ENCODE measurements at places on chromosomes 16 and 17.
A peak's percentile ranks its signal among the peaks of the same experiment; 100 is the strongest.

- no peak for DNase-seq
Measured at GRCh38 chr17:74778960-74779359, 2.8 kb upstream of the NAT9 start.

GRCh38 chr16:78443542-78444364 is 344.3 kb downstream of the WWOX start:
- no peak for DNase-seq

DNA sequence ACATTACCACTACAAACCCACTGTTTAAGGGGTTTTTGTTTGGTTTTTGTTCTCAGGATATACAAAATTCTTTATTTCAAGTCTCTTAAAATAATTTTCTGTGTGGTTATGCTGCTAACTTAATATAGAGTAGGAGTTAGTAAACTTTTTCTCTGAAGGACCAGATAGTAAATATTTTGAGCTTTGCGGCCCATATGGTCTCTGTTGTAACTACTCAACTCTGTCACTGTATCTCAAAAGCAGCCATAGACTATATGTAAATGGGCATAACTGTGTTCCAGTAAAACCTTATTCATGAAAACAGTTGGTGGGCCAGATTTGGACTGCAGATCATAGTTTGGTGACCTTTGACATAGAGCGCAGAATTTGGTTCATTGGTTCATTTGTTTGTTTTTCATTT is 7.2 kb downstream of the TANGO6 start:
- no peak for DNase-seq

DNA sequence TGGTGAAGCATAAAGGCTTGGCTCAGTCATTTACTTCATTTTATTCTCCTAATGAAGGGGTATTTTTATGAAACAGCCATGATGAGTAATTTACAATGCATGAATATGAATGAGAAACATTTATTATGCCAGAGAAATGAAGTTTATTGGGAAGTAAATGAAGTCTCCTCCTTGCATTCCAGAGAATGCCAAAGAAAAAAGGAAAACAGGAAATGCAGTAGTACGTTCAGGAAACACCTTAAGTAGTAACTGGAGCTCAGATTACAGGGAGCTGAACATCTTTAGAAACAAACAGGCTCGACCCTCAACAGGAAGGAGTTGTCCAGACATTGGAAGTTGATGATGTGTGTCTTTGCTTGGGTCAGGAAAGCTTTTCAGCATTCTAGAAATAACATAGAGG is 4.6 kb downstream of the KRT34 start:
- DNase-seq: no peak

- DNase-seq: no peak
Measured at GRCh38 chr17:45077643-45078042, 16.5 kb downstream of the NMT1 start.

DNA sequence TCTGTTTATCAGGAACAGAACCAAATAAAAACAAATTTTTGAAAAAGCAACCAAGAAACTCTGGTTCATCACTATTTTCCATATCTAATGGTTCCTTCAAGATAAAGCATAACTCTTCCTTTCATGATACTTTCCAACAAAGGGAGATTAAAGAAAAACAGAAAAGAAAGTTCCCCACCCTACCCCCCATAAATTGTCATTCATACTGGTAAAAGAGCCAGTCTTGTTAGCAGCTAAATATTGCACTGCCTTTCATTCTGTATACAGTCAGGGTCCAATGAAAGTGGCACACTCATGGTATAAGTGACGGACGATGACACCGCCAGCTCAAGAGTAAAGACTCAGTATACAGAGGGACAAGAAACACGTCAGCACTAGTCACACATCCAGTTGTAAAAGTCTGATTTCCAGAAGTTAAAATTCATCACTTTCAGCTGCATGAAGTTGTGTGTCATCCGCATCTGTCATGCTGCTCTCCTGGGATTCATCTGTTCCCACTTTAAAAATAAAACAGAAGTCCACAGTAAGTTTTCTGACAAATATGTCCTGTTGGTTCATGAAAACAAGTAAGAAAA is 68.5 kb downstream of the CDC27 start:
- DNase-seq: no peak

- DNase-seq: peak; percentile 31
Measured at GRCh38 chr17:18141210-18141803, 32.8 kb downstream of the MYO15A start.

DNA sequence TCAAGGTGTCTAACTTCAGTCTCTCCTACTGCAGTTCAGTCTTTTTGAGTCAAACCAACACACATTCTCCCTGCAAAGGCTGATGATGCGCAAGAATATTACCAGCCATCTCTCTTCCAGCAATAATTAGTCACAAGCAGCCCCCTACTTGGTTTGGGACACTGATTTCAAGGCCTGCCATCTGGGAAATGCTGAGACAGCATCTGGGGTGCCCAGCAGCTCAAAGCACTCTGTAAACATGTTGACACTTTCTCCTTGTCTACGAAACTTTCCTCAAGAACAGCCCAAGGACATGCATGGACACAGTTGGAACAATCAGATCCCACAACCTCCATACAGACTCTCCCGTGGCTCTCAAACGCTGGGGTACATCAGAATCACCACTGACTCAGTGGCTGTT is 149.2 kb upstream of the RPL38 start:
- no peak for DNase-seq

- no peak for DNase-seq
Measured at GRCh38 chr17:61498042-61498994, 46.1 kb downstream of the TBX4 start.

DNA sequence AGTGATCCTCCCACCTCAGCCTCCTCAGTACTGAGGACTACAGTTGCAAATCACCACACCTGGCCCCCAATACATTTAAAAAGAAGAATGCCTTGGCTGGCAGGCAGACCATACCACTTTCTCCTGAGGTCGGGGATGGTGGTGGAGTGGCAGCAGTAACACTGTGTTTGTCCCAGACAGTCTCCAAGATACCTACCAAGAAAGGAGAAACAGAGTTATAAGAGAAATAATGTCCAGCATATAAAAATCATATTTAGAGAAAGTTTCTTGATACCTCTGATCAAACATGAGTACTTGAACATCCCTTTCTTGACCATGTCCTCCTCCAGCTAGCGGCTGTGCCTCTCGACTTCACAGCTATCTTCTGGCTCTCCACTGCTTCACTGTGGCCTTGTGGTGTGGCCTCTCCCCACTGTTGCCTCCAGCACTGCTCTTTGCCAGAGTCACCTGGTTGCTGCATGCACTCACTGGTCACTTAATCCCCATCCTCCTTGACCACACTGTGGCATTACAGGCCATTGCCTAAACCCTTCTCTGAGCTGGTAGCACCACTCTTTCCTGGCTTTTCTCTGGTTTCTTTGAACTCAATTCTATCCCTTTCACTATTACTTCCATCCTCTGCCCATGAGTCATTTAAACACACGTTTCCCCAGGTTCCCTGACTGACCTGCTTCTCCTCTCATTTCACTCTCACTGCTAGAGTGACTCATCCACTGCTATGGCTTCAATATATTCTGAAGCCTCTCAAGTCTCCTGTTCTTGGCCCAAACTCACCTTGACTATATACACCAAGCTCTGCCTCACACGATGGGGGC is 45.2 kb downstream of the XPO6 start:
- DNase-seq: peak; percentile 57

DNA sequence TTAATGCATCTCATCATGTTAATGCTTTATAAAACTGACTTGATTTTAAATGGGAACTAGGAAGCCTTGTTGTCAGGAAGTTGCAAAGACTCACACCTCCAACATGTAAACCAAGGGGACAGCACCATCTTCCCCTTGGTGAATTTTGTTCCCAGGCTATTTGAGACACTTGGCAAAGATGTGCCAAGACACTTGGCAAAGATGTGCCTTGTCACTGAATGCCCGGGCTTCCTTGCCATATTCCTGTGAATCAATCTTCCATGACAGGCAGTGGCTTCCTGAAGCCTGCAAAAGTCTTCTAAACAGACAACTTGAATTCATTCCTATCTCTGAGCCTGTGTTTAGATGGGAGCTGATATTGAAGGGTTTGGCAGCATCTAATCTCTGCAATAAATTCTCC is 465.4 kb upstream of the C16orf82 start:
- DNase-seq: no peak

DNA sequence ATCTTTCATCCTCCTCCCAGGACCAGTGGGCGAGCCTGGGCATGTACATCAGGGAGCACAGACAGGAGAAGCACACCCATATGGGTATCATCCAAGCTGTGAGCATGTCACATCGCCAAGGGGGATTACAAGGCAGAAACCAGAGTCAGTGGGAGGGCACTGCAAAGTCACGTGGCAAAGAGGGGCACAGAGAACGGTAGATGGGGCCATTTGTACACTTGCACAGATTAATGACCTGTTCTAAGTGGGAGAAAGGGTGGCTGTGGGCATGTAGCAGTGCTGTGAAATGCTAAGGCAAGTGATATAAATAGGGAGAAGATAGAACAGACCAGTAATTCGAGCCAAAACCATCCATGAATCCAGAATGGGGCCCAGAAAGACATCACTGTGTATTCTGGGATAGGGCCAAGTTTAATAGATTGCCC is 265.0 kb downstream of the CPPED1 start:
- DNase-seq: peak; percentile 26

- no peak for DNase-seq
Measured at GRCh38 chr17:21573961-21574610, 118.2 kb upstream of the KCNJ18 start.

GRCh38 chr16:22322741-22323140 is 25.5 kb downstream of the POLR3E start:
- no peak for DNase-seq

DNA sequence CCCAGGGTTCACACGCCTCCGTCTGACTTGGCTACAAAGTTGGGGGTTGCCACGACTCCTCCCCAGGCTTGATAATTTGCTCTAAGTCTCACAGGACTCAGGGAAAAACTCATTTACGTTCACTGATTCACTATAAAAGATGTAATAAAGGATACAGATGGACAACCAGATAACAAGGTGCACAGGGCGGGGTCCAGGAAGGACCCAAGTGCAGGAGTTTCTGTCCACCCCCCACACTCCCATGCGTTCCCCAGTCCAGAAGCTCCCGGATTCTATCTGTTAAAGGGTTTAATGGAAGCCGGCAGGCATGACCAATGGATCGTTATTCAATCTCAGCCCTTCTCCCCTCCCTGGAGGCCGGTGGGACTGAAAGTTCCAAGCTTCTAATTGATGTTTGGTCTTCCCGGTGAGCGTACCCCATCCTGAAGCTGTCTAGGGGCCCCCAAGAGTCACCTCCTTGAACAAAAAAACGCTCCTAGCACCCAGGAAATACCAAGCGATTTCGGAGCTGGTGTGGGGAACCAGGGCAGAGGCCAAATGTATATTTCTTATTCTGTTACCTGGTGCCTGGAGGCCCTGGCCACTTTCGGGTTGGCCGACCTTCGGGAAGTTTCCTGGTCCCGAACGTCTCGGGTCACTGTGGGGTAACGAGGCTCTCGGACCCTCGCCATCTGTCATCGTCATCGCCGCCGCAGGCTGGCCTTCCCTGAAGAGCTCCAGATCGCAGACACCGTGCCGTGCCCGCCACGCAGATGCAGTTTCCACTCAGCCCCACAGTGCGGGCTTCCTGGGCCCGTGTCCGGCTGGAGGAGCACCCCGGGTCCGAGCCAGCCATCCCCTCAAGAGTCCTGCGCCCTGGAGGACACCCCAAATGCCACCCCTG is 13.5 kb upstream of the METRNL start:
- no peak for DNase-seq

Measured in Caki2 (cell line).